NCI-H526 treated with DMSO at 0.1 percent for 48 hours (cell line): ENCODE measurements at places on chromosomes 7 and 10.

DNA sequence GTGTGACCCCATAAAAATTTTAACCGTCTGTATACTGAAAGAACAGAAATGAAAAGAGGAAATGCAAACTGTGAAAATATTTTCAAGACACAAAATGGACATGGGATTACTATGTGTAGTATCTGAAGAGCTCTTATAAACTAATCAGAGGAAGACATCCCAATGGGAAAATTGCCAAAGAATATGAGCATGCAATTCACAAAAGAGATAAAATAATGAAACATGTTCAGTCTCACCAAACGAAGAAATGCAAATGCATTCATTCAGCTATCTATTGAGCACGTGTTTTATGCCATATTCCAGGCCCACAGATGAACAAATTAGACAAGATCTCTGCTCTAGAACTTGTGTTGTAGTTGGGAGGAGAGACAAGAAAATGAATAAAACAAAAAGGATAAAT, 63.2 kb downstream of the NHLRC2 start:
- DNase-seq, result no peak

- peak; percentile 89 for DNase-seq
Observed at GRCh38 chr7:69962186-69963065, 364.2 kb downstream of the AUTS2 start.

DNA sequence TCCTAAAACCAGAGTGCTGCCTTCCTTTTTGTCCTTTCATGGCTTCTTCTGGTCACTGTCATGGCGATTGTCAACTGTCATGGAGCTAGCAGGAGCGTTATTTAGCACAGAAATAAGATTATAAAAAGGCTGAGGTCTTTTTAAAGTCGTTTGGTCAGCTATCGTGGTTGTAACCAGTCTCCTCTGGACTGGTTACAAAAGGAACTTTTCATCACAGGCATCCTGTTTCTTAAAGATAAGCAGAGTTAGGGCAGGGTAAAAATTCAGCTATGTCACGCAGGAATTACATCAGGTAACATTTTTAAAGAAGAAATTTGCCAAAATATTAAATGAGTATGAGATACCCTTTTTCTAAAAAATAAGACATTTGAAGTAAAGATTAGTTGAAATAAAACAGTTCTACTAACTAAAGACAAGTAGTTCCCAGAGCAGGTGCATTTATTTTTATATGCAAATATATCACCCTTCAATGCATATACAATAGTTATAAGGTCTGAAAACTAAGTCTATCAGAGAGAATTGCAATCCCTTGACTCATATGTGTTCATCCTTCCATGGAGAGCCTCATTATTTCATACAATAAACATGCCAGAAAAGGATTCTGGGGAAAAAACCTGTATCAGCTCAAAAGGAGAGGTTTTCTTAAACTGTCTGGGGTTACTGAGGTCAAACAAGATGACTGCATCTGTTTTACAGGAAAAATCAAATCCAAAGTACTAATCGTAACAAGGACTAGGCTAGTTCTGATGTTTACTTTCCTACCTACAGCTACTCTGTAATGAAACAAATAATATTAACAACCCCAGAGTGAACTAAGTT, 20.9 kb downstream of the FAM24A start:
- DNase-seq, result peak; percentile 15

DNA sequence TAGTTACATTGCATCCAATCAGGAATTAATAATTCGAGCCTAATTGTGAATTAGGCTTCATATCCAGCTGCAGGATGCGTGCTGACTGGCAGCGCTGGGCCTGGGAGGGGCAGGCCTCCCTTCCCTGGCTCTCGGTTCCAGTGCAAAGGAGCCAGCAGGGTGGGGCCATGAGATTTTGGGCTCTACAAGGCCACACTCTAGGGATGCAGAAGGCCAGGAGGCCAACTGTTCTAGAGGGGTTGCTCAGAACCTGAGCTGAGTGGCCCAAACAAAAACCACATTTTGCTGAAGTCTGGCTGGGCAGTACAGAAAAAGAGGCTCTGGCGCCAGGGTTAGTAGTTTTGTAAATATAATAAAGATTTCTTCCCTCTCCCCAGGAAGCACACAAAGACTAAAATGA, 72.3 kb downstream of the CLEC2L start:
- no peak for DNase-seq

DNA sequence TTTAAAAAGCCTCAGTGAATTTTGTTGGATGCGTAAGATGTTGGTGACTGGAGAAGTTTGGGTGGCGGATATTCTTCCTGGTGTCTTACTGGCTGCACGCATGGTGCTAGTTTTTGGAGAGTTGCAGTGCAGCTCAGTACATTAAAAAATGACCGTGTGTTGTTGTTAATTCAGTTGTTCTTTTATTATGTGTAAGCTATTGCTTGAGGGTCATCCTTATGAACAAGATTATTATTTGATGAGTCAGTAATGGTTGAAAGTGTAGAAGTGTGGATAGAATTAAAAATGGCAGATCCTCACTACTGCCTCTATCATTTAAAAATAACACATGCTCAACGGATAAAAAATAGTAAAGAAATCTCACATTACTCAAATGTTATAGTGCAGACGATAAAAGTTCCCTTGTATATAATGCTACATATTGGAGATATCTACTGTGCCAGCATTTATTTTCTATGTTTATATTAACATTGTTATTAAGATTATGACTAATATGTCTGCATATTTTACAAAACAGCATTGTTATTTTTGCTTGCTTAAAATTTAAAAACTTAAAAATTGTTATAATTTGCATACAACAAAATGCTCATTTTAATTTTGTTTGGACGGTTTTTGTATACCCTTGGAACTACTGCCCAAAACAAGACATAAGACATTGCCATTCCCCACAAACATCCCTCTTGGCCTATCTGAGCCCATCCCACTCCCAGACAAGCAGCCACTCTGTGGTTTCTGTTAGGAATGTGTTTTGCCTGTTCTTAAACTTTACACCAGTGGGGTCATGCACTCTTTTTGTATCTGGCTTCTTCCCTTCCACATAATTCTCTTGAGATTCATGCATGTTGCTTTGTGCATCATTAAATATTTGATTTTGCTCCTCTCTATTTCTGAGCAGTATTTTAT, 142.0 kb downstream of the DOCK1 start:
- no peak for DNase-seq

DNA sequence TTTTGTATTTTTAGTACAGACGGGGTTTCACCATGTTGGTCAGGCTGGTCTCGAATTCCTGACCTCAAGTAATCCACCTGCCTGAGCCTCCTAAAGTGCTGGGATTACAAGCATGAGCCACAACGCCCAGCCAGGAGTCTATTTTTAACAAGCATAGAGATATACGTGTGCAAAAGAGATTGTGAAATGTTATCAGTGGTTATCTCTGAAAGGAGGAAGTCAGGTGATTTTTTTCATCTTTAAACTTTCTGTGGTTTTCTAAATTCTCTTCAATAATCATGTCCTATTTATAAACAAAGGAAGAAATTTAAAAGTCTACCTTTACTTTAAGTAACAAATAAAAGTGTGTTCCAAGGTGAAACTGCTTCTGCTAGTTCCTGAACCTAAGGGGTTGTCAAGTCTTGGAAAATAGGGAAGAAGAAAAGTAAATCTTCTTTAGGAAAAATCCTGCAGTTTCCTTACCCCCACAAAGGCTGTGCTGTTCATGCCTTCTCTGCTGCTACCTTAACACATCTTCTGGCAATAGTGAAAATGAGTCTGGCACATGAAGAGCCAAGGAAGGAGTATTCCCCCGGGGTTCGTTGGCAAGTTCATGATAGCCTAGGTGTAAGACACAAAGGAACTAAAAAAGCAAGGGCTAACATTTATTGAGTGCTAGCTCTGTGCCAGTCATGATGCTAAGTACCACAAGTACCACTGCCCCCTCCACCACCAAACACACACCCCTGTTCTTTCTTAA, 51.1 kb downstream of the CYP26A1 start:
- no peak for DNase-seq

DNA sequence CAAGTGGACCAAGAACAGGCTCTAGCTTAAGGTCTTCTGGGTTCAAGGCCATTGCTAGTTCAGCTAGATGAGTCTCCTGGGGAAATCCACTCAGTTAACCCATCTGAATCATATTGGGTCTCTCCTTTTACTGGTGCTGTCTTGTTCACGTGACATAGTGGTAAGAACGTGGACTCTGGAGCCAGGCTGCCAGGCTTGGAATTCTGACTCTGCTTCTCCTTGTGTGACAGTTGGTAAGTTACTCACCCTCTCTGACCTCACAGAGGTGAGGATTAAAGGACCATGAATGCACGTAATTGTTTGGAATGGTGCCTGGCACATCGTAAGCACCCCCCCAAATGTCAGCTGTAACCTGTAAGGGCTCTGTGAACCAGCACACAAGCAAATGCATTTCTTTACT, 9.7 kb upstream of the CALU start:
- DNase-seq, result no peak

DNA sequence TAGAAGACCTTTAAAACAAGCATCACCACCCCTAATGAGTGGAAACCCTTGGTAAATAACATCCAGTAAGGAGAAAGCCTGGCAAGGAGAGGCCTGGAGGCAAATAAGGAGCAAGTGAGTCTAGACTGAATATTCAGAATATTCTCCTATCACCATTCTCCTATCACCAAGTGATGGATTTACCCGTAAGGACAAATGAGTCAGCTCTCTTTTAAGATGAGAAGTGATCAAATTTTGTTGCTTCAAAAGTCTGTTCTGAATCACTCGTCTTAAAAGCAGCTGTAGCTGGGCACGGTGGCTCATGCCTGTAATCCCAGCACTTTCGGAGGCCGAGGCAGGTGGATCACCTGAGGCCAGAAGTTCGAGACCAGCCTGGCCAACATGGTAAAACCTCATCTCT, 28.4 kb downstream of the KIAA1549 start:
- no peak for DNase-seq

- DNase-seq, result no peak
Observed at GRCh38 chr10:75353183-75353582, 48.4 kb downstream of the ZNF503 start.

DNA sequence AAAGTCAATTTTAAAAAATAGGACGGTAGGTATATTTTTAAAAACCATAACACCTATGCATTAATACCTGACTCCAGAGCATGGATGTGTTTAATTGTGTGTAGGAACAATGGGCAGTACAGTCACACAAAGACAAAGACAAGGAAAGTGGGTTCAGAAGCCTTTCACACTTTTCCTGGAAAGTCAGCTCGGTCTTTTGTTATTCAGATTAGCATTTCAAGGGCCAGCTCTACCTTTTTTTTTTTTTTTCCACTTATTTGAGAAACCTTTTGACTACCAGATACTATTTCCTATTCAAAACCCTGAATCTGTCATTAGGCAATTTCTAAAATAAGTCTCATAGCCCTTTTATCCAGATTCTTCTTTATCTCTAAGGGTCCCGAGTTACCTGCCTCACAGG, 401.9 kb downstream of the PARD3 start:
- DNase-seq, result no peak

DNA sequence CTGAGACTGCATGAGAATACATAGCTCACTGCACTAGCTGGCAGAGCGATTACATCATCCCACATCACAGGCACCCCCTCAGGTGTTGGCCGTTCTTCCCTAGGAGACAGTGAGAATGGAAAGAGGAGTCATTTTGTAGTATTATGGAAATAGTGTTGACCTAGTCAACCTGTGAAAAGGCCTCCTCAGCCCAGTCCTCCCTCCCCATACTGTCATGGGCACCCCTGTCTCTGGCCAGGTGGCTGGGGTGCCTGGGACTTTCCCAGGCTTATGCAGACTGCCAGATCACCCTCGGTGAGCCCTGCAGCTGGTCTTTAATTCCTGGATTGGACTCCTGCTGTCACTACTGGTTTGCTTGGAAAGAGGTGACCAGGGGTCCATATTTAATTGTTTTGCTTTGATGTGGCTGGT, 4.0 kb downstream of the INPP5A start:
- no peak for DNase-seq

DNA sequence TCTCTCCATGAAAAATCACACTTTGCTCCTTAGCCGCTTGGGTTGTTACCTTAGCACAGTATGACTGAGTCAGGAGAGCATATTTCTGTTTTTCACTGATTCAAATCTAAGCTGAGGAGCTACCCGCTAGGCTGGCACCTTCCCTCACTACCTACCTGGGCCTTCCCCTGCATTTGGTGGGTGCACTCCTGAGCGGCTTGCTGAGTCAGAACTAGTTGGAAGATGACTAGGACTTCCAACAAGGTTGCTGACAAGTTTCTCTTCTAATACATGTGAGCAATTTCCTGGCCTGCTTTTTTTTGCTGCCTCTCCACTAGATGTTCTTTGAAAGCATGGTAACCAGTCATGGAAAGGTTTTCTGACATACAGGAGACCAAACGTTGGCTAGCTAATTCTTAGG, 43.8 kb upstream of the SEC61G start:
- no peak for DNase-seq

- DNase-seq, result no peak
Observed at GRCh38 chr7:124022551-124022950, 10.3 kb downstream of the TMEM229A start.

GRCh38 chr7:261341-262250, 28.4 kb upstream of the FOXL3 start:
- DNase-seq, result no peak

- DNase-seq, result no peak
Observed at GRCh38 chr10:52284416-52285013, 29.6 kb upstream of the DKK1 start.

GRCh38 chr10:19713159-19713558, 103.1 kb upstream of the PLXDC2 start:
- DNase-seq, result no peak

DNA sequence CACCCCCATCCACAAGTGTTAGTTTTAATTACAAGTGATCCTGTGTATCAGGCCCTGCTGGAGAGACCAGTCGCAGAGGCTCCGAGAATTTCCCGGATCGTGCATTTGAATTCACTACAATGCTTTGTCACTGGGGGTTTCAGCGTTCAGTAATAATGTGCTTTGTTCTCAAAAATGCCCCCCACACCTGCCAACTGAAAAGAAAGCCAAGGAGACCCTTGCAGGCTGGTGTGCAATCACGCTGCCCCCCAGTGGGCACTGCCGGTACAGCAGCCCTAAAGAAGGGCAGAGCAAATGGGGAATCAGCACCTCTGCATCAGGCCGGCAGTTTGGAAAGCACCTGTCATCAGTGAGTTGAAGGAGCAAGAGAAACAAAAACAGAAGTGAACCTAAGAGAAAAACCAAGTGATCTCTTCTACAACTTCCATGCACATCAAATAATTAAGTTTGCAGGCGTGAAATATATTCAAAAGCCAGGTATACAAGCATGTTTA, 177.6 kb downstream of the PARD3 start:
- DNase-seq, result peak; percentile 84

DNA sequence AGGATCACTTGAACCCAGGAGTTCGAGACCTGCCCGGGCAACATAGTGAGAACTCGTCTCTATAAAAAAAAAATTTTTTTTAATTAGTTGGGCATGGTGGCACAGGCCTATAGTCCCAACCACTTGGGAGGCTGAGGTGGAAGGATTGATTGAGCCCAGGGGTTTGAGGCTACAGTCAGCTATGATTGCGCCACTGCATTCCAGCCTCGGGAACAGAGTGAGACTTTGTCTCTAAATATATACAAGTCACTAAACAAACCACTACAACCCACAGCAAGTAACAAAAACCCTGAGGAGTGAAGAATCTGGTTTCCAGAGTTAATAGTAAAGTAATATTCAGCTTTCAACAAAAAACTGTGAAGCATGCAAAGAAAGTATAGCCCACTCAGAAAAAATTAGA, 32.7 kb upstream of the HHEX start:
- DNase-seq, result no peak

GRCh38 chr7:30814700-30815387, 43.6 kb downstream of the MINDY4 start:
- no peak for DNase-seq
